ENCODE measurements at places on chromosomes 2 and 18.

- DNase-seq = no peak
These were observed 223.1 kb downstream of the GLI2 start for GRCh38 chr2:120958623-120959366.

DNA sequence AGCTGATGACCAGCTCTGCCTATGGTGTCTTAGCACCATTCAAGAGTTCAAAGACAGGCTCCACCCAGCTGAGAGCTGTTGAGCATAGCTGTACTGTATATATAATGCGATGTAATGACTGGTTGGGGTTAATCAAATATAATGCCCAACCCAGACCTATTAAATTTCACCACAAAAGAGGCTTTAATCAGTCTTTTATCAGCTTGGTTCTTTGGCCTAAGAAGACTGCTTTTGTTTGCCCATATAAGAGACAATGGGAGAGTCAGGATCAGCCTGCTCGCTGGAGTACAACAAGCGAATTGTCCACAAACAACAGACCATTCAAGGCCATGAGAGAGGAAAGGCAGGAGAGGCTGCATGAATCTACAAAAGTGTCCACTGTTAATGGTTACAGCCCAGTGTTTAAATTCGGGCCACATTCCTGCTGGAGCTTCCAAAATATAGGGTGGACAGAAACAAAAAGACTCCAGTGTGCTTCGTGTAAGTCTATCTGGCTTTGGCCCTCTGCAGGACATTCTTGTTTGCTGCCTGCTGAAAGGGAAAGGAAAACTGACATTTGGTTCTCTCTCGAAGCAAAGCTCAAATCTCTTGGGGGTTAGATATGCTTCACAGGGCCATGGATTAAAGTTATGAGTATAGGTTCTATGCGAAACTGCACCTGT is 299.0 kb upstream of the FBXO11 start:
- DNase-seq = no peak

- no peak for DNase-seq
These were observed 42.3 kb downstream of the CRIM1 start for GRCh38 chr2:36397728-36398413.

GRCh38 chr2:233832869-233833311 is 21.4 kb downstream of the HJURP start:
- no peak for DNase-seq

GRCh38 chr18:24373328-24373727 is 24.3 kb downstream of the OSBPL1A start:
- DNase-seq = no peak

GRCh38 chr2:235920216-235920865 is 247.8 kb downstream of the GBX2 start:
- no peak for DNase-seq

GRCh38 chr2:167749016-167749415 is 498.4 kb downstream of the STK39 start:
- DNase-seq = no peak

DNA sequence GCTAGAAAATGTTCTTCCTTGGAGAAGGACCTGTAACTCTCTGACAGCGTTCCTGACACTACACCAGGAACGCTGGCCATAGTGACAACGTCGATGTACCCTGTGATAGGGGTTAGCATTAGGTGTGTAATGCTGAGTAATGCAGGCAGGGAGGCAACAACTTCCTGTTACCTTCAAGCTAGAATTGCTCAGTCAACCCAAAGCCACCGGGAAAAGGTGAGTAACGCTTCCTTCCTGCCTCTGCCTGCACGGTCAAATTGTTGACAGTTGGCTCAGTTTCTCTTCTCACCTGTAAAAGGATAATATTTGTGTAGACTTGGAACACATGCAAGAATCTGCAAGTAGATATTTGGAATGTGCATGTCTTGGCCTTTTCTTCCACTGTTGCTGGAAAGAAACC is 12.7 kb downstream of the FAM110C start:
- DNase-seq = no peak

- DNase-seq = no peak
These were observed 155.0 kb upstream of the SLC8A1 start for GRCh38 chr2:40606862-40607261.

DNA sequence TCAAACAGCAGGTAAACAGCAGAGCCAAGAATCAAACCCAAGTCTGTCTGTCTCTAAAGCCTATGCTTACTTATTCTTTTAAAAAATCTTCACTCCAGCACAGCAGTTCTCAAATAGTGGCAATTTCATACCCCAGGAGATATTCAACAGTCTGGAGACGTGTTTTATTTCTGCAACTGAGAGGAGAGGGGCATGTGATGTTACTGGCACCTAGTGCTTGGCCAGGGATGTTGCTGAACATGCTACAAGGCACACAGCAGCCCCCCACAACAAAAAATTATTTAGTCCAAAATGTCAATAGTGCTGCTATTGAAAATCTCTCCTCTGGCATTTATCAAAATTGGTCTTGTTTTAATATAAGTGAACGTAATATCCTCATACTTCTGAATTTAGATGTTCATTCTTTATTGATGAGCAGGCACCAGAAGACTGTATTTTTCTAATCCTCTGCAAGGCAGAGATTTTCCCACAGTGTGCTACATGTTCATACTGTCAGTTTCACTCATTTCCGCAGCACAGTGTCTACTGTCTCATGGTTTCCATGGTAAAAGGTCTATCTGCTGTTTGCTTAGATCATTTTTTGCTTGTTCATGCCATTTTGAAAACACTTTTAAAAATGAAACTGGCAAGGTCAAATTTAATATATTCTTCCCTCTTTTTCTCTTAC is 90.5 kb downstream of the LRATD1 start:
- no peak for DNase-seq

DNA sequence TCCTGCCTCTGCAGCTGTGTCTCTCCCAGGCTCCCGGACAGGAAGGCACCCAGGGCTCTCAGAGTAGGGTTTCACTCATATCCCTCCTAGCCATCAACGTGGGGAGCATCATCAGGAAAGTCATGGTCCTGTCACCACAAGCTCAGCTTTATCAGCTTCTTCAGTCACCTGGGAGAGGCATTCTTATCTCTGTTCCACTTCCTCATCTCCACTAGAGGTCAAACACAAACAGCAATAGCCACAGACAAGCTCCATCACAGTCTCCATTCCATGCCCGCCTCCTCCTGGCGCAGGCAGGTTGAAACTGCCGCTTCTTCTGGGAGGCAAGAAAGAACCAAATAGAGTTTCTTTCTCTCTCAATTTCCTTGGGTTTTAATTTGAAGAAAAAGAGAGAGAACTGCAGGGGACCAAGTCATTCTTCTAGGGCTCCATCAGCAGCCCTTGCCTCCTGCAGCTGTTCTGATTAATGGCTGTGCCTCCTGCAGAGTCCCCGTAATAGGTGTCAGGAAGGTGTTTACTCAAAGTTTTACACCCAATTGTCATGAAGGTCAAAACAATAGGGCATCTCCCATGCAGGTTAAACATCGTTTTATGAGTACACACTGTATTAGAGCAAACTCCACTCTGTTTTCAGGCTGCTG is 377.9 kb downstream of the TMEM182 start:
- DNase-seq = no peak

DNA sequence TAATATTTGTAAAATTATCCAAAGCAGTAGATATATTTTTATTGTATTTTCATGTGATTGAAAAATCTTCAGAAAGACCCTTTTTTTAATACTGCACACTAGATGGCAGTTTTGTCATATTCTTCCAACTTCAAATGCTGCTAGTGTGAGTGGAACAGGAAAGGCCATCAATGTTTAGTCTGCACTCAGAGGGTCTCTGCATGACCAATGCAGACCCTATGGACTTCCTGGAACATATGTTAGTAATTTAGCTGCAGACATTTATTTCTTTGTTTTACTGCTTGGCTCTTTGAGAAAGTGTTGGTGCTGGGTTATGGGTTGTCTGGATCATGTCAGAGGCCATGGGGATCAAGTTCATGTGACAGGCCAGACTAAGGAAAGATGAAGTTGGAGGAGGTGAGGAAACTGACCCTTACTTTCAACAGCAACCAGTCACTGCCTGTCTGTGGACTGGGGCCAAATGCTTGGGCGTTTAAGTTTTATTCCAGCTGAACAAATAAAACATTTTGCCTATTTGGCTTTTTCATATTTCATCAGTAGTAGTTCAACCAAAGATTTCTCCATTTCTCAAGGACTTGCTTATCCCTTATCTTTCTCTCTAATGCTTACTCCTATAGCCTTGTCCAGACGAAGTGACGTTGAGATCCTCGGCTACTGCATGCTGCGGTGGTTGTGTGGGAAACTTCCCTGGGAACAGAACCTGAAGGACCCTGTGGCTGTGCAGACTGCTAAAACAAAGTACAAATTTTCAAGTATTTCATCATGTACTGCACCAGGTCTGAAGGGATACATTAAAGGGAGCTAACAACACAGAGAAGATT is 84.8 kb downstream of the VRK2 start:
- DNase-seq = no peak

- peak; percentile 61 for DNase-seq
These were observed 32.3 kb downstream of the KLF7 start for GRCh38 chr2:207133458-207133819.

DNA sequence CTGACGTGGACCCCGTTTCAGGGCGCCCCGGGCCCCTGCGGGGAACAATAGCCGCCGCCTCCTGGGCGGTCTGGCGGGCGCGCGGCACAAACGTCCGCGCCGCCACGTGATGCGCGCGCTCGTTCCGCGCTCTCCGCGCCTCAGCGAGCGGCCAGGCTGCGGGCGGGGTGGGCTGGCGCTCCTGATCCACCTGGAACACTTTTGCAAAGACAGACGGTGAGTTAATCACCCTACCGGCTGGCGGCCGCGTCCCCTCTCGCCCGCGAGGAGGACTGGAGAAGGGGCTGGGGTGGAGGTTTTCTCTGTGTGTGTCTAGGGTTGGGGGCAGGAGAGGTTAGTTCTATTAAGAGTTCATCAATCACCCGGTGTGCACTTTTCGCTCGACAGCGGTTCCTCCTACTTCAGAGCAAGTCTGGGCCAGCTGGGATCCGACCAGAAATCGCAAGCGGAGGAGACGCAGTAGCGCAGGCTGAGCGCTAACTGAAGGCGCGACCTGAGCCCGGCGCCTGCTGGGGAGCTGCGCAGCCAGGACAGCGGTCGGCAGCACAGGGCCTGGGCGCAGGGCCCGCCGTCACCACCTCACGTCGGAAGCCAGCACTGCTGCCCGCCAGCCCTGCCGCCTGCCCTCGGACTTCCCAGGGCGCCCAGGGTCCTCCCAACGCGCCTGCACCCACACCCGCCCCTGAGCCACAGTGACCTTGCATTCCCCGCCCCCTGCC is 10.3 kb upstream of the HOXD1 start:
- peak; percentile 74 for DNase-seq

DNA sequence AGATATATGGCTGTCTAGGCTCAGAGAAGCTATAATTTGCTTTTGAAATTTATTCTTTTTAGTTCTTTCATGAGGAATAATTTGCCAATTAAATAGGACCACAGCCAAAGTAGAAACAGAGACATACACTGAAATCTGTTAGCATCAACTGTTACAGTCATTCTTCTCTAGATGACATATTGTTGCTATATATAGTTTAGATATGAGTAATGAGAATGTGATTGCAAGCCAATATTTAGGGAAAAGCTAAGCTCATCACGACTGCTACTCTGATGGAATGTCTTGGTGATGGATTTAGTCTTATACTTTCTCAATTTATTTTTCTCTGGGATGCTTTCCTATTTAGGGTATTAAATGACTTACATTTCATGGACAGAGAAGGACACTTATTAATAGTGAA is 259.1 kb downstream of the LNPK start:
- no peak for DNase-seq

- no peak for DNase-seq
These were observed 151.2 kb downstream of the UBE2E3 start for GRCh38 chr2:181131584-181131983.

All from NCI-H187 (cell line).